HFF-Myc (cell line): ENCODE measurements at places on chromosomes 11 and 22.

DNA sequence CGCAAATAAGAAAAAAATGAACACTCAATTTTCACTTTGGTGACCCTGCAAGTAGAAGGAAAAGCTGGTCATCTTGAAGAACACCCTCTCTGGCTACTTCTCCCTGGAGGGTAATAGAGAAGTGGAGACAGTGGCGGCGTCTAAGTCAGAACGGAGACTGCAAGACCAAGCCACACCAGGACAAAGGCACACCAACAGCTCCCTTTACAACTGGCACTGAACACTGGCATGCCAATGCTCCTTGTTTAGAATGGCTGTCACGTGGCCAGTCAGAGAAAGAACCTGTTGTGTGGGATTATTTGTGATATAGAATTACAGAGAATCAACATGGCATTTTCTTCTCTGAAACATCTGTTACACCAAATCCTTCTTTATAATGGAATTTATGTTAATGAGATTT, 61.3 kb upstream of the YPEL1 start:
- DNase-seq = no peak

GRCh38 chr11:123588117-123588863, 66.1 kb downstream of the SCN3B start:
- DNase-seq = no peak

DNA sequence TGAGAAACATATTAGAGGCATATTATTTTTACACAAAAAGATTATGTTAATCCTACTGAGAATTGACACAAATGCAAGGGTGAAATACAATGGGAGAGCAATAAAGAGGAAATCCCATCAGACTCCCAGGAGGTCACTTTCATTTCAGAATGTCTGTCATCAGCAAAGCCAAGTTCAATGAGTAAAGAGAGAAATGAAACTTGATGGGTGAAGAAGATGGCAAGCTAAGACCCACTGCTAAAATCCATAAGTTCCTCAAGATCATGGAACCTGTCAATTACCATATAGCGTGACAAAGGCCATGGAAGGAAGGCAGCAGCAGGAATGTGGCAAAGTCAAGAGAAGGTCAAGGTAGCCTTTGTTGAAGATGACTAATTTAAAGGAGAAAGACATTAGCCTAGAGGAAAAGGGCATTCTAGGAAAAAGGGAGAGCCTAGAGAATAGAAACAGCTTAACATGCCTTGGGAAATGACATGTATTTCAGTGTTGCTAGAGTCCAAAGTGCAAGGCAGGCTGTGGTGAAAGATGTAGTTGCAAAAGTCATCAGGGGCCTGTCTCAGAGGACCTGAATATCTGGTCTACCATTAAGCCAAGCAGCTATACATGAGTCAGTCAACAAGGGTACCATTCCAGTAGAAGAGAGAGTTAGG, 43.1 kb downstream of the FAM168A start:
- no peak for DNase-seq

- no peak for DNase-seq
Measured at GRCh38 chr22:45682064-45682463, 10.4 kb downstream of the ATXN10 start.

DNA sequence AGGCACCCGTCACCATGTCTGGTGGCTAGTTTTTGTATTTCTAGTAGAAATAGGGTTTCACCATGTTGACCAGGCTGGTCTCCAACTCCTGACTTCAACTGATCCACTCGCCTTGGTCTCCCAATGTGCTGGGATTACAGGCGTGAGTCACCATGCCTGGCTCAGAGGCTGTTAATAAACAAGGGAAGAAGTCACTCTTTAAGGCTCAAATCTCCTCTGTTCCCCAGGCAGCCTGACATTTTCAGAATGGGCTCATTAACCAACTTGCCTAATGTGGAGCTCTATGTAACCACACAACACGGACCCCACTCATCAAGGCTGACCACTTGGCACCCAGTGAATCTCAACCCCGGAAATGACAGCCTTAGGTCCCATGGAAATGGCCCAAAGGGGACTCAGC, 24.1 kb downstream of the APOL3 start:
- no peak for DNase-seq

DNA sequence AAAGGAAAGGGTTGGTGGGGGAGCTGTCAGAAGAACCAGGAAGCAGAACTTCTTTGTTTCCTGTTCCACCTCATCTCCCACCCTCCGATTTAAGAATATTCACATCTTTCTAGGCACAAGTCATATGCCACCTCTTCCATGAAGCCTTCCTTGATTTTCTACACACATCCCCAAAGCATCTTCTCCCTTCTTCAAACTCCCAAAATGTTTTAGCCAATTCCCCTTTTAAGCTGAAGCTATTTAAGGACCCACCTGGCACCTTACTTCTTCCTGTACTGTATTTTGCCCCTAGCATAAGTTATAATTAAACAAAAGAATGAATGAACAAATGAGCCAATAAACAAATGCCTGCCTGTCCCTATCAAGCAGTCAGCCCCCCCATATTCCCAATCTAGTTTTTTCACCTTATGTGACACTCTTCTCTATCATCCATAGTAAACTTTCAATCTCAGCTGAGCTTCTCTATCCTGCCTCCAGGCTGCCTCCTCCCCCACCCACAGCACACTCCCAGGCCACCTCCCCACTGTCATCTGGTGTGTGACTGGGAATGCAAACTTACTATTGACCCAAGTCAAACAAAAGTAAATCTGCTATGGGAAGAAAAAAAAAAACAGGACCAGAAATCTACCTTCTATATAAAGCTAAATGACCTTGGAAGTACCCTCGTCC, 3.9 kb downstream of the TNKS1BP1 start:
- no peak for DNase-seq

DNA sequence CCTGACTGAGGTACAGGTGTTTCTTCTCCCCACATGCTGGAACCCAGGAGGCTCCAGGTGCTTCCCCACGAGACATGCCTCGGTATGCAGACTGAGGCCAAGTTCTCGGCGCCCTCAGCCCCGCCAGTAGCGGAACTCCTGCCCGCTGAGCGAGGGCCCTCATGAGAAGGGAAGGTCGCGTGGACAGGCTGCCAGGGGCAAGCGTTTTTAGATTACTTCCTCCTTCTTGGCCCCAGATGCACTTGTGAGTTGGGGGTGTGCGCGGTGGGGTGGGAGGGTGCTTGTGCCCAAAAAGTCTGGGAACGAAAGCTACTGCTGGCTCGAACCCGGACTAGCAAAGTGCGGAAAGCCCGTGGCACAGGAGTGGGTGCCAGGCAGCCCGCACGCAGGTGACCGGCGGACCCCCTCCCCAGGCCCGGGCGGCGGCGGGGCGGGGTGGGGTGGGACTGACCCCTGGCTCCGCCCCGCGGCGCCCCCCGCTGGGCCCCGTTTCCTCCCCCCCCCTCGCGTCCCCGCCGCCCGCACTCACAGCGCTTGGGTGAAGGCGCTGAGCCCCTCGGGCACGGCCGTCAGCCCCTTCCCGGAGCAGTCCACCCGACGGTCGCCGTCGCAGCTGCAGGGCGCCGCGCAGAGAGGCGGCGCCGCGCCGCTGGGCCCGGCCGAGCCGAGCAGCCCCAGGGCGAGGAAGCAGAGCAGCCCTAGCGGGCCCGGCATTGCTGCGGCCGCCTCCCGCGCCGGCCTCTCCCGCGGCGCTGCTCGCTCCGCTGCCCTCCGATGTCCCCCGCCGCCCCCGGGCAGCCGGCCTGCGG, 797 bp downstream of the LGR4 start:
- no peak for DNase-seq

DNA sequence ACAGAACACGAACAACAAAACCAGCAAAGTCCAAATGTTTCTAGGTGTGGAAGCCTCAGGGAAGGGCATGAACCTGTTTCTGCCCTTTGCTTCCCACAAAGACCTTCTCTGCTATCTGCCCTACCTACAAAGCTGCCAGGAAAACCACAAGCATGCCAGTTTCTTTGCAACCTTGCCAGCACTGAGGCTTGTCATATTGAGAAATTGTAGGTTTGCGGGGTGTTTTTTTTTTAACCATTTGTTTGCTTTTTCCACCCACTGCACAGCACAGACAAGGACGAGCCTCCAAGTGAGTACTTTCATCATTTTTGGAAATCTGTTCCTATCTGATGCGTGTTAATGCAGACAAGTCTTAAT, 12.8 kb downstream of the PARVG start:
- no peak for DNase-seq

DNA sequence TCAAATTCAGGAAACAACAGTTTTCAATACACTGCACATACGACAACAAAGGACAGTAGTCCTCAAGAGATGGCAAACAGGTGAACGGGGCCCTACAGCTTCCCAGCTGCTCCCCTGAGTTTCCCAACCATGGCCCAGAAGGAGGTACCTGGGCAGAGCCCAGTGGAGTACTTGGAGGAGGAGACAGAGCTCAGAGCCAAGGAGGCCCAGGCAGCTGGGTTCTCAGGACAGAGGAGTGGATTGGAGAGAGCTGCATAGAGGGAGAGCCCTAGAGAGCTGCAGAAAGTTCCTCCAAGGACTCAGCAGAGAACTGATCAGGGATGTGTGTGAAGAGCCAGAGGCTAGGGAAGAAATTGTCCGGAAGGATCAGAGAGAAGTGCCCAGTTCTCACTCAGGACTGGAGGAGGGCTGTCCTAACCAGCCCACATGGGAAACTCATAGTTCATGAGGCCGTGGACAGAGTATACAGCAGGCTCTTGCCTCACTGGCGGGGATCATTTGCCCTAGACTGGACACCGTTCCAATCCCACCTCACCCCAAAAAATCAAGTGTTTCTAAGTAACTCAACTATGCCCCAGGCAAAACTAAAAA, 7.6 kb upstream of the ASCL2 start:
- no peak for DNase-seq

GRCh38 chr22:22841598-22841997, 46.0 kb upstream of the IGLL5 start:
- DNase-seq = no peak

GRCh38 chr22:38569181-38569971, 607 bp downstream of the DMC1 start:
- no peak for DNase-seq

DNA sequence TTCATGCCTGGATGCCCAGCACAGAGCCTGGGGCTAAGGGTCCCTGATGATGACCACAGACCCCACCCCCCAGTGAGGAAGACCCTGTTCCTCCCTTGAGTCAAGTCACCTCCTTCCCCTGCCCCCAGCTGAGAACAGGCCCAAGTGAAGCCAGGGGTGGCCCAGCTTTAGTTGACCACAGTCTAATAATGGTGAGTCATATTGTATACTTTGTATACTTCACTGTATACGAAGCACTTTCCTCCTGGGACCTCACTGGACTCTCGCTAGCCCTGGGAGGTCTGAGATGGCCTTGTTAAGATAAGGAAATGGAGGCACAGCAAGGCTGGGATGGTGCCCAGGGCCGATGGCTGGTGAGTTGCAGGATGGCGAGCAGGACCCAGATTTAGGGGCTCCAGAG, 3.7 kb upstream of the FLRT1 start:
- DNase-seq = no peak

- DNase-seq = no peak
Measured at GRCh38 chr22:46914916-46915894, 152.8 kb downstream of the TBC1D22A start.

GRCh38 chr11:2175659-2176058, 4.0 kb upstream of the TH start:
- DNase-seq = no peak

GRCh38 chr22:50281957-50282356, 11.8 kb upstream of the MAPK11 start:
- DNase-seq = no peak

DNA sequence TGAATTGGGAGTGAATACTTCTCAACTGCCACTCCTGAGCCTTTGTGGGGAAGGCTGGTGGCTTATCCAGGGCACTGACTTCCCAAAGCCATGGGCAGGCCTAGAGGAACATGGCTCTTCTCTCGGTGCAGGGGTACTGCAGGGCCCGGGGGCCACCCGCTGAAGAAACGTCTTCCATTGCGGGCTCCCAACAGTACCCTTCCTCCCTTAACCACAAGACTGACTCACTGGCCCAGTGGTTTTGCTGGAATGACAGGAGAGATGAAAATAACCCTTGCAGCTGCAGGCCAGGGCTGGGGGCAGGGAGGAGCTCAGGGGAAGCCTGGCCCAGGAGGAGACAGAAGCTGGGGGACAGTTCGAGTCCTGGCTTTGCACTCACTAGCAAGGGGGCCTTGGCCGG, 13.5 kb downstream of the TXN2 start:
- DNase-seq = peak; percentile 94

- peak; percentile 72 for DNase-seq
Measured at GRCh38 chr11:121591405-121592033, 138.8 kb upstream of the SORL1-AS1 start.

GRCh38 chr11:73983741-73984538, 1.3 kb upstream of the UCP2 start:
- DNase-seq = no peak

DNA sequence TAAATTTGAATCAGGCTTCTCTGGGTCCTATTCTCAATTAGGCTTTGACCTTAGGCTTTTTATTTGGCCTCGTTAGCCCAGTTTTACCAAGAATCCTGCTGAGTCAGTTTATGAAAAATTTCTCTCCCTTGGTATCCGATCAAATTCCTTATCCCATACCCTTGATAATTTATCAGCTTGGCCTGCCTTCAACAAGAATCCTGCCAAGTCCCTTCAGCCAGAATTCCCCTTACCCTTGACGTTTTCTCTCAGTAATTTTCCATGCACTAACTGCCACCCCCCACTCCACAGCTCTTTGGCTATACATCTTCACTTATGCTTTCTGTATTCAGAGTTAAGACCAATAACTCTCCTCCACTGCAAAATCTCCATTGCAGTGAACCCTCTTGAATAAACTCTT, 811.0 kb upstream of the CCDC90B start:
- no peak for DNase-seq

GRCh38 chr11:12811861-12812260, 137.6 kb downstream of the TEAD1 start:
- DNase-seq = no peak

- no peak for DNase-seq
Measured at GRCh38 chr22:49969751-49970527, 9.4 kb downstream of the PIM3 start.

DNA sequence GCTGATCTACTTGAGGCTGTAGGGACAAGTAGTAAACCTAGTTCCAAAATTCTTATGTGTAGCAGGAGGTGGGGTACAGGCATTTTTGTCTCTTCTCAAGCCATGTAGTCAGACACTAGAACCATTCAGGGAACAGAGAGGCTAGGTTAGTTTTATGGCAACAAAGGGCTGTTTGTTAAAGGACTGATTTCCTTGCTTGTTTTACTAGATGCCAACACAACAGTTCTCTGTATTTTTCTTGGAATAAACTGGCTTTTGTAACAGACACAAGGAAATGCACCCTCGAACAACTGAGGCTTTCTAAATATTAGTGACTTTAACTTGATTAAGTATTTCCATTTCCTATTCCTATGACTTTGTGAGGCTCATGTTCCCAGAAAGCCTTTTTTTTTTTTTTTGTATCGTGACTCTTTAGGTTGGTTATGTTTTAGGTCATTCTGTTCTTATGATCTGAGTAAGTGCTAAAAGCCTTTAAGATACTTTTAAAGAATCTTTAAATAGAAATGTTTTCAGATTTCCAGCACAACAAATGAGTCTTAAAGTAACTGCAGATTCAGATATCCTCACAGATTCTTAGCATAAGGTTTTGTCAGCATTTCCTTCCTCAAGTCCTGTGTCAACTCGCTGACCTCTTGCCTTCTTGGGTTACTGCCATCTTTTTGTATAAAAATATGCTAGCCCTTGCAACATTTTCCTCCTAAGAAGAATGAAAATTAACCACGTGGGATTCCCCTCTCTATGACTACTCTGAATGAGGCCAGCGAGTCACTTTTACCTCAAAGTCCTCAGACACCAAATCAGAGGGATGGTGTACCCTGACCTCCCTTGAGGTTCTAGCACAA, 92.5 kb downstream of the CCDC83 start:
- DNase-seq = peak; percentile 53
